Sigmoid colon (tissue), 7 donors: ENCODE measurements at places on chromosomes 1 and 21. TPM values are rescaled to one million over a fixed set of nuclear protein-coding genes. Genes with fewer than 3 reads are reported as not detected.

DNA sequence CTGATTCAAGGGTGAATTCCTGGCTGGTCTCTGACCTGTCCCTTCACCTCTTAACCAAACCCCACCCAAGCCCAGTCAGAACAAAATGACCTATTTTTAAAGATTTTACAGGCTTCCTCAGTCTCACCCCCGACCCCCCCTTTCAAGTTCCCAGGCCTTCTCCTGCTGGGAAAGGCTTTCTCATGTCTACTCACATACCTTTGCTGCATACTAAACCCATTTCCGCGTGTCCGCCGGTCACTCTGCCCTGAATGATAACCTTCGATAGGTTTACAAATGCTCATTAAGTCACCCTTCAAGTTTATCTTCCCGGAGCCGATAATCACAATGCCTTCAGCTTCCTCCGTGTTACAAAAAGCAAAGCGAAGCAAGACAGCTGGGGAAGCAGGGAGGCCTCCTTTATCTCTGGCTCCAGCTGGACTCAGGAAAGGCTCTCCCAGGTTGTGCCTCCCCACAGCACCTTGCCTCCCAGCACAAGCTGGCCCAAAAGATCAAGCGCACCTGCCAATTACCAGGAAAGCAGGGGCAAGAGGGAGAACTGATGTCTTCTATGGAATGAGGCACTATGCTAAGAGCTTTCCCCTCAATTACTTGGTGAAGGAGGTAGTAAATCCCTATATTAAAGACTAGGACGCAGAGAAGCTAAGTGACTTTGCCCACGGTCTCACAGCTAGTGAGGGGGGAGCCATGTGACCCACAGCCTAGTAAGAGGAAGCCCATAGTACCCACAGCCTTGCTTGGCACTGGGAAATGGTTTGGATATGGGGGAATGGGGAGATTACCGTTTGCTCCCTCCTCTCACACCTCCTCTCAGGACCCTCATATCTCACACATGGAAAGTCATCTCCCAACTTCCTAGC lies 15.9 kb downstream of the SMIM12 start:
- no peak for DNase-seq
- no peaks in the 10 kb centered on the region for H3K36me3 ChIP-seq
- no peak overlapping the region for H3K4me3 ChIP-seq
- no peaks in the 10 kb centered on the region for H3K4me1 ChIP-seq
- H3K27ac ChIP-seq, result no peak overlapping the region

DNA sequence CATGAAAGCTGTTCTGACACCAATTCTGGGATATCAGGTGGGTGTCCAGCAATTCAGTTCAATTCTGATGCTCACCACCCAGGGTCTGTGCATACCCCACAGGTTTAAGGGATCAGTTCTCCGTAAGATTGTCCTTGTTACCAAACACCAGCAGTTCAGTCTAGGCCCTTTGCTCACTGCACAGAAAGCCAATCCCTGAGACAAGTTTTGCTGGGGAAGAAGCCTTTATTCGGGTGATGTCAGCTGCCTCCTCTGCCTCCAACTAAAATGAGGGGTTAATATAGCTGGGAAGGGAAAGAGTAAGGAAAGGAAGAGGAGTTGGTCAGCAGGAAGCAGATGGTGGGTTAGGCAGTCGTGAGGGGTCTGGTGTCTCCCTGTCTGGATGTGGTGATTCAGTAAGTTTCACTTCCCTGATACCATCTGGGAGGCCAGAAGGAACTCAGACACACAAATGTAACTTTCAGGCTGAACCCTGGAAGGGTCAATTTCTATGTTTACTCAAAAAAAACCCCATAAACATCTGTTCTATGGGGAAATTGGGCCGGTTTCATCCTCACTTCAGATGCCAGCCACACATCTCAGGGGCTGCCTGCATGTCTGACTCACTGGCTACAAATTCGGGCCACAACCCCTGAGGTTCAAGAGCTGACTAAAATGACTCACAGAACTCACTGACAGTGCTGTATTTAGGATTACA lies 83.3 kb upstream of the PGBD5 start:
- H3K4me3 ChIP-seq, result no peak overlapping the region
- H3K27ac ChIP-seq, result no peak overlapping the region
- no peak for DNase-seq
- H3K27me3 ChIP-seq, result no peaks in the 10 kb centered on the region
- H3K36me3 ChIP-seq, result no peaks in the 10 kb centered on the region

GRCh38 chr1:168287237-168287664 lies 6.6 kb downstream of the TBX19 start:
- H3K36me3 ChIP-seq, result no peaks in the 10 kb centered on the region
- H3K4me1 ChIP-seq, result peaks cover 11% of the 10 kb centered on the region
- H3K4me3 ChIP-seq, result no peak overlapping the region

The SNAP47 gene
- 51.6 TPM for total RNA-seq

The CA14 gene
- 4.3 TPM for total RNA-seq
